Activated naive CD4-positive, alpha-beta T cell treated with anti-CD3 and anti-CD28 coated beads, Interleukin-2, amount 10 ng/mL, durations not matched to agents 5 hours and 36 hours (primary cell): ENCODE measurements at places on chromosomes 6 and 20. TPM values are rescaled to one million over a fixed set of nuclear protein-coding genes. Genes with fewer than 3 reads are reported as not detected.

The SLC17A3 gene
- total RNA-seq: 0.18 TPM

The HSPA1L gene
- 3.8 TPM for total RNA-seq

The GGTLC1 gene
- total RNA-seq: not detected

The LY6G6C gene
- not detected for total RNA-seq

The GRM1 gene
- total RNA-seq: not detected

The CST4 gene
- total RNA-seq: not detected

The TEAD3 gene
- total RNA-seq: 0.08 TPM

The CD40 gene
- 0.82 TPM for total RNA-seq

The OPRL1 gene
- 1.8 TPM for total RNA-seq

The PAQR8 gene
- total RNA-seq: 21.6 TPM

The ENPP3 gene
- total RNA-seq: not detected

The UNC5CL gene
- total RNA-seq: 1.4 TPM

The OOEP gene
- total RNA-seq: 0.24 TPM

The AKAP12 gene
- 0.08 TPM for total RNA-seq

The L3MBTL3 gene
- 18.7 TPM for total RNA-seq
